ENCODE measurements at places on chromosomes 2 and 18. TPM values are rescaled to one million over a fixed set of nuclear protein-coding genes. Genes with fewer than 3 reads are reported as not detected.

DNA sequence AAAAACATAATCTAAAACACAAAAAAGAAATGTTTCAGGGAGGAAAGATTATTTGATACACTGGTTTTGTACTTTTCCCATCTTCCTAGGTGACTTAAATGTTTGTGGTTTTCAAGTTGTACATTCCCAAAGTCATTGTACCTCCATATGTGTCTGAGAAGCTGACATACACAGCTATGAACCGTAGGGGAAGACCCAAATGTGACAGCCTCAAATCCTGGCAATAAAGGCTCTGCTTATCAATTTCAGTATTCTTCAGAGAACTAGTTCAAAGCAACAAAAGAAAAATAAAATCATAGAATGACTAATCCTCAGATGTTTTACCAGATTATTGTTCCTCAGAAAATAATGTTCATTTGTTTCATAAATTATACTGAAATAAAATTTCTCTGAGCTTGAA lies 2.5 kb downstream of the DYNC2LI1 start:
- DNase-seq, result no peak

SLC4A5 gene
- 3.9 TPM for total RNA-seq

GRCh38 chr2:210459880-210460279 lies 16.7 kb downstream of the LANCL1 start:
- no peak for DNase-seq

C2orf80 gene
- total RNA-seq, result not detected

DNA sequence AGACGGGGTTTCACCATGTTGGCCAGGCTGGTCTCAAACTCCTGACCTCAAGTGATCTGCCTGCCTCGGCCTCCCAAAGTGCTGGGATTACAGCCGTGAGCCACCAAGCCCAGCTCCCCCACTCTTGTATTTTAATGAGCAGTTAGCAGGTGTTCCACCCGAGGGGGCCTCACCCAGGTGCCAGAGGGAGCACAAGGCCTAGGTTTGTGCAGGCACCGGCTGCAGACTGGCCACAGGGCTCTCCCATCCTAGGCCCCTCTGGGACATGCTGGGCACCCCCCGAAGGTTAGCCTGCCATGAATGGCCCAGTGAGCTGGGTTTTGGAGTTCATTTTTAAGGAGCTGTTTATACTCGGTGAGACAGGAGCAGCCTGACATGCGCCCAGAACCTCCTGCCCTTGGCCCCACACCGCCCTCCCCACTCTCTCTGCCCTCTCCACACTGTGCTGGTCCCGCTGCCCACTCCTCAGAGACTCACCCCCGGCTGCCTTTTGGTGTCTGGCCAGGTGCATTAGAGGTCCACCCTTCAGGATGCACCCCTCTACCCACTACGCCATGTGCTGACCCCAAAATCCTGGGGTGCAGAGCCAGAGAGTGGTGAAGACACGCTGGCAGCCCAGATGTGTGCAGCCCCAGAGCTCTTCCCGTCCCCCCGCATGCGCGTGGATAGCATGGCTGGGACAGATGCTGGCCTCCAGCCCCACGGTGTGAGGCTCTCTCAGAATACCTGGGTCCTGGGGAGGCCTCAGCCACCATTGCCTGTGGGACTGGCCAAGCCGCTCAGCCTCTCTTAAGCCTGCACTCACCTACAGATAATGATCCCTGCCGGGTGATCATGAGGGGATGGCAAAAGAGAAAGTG lies 11.2 kb upstream of the KLF11 start:
- no peak for DNase-seq

SNRNP27 gene
- 47.3 TPM for total RNA-seq

GRCh38 chr2:99935662-99936061 lies 206.7 kb downstream of the AFF3 start:
- no peak for DNase-seq

DNA sequence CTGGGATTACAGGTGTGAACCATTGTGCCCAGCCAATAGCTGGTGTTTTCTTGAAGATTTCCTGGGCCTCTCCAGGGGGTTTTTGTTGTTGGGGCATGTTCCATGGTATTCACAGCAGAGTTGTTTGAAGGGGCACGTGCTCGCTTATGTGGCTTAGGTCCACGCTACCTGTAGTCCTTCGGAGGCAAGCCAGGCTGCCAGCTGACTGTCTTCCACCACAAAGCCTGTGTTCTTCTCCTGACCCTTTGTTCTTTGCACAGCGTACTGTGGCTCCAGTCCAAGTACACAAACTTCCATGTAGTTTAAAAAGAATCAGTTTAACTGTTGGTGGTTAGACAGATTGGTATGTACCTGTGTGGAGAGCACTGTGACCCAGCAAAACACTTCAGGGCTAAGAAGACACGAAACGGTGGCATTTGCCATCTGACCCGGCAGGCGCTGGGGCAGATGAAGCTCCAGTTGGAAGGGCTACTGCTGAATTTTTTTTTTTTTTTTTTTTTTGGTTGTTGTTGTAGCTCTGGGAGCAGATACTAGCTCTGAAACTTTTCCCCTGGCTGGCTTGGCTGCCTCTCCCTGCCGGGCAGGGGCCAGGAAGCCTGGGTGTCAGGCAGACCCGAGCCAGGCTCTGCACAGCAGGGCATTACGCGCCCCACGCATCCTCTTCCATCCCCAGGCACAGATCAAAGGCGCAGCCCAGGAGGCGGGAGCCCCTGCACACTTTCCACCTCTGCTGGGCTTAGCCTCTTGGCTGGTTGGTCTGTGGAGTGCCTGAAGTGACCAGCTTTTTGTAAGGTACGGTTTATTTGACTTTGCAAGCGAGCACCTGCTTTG lies 5.7 kb downstream of the GREB1 start:
- no peak for DNase-seq

- DNase-seq, result no peak
Measured at GRCh38 chr18:46331316-46331715, 227.1 kb downstream of the HAUS1 start.

RAX gene
- total RNA-seq, result not detected

DNA sequence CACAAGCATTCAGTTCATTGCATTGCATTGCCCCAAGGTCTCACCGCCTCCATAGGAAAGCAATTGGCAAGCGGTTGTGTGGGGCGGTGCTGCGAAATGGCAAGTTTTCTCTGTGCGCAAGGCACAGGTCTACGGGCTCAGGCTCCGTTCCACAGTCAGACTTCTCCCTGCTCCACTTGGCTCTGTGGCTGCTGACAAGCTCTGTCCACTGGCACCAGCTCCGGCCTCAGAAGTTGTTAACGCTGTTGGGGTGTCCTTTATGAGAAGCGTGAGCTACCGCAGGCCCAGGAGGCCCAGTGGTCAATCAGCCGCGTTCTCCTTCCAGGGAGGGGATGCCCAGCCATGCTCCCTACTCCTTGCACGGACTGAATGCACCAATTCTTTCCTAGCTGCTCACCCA lies 87.0 kb upstream of the GATA6 start:
- DNase-seq, result no peak
